CD4-positive, alpha-beta T cell treated with Interleukin-15 for 4 hours (primary cell): ENCODE measurements at places on chromosomes 4 and X.

DNA sequence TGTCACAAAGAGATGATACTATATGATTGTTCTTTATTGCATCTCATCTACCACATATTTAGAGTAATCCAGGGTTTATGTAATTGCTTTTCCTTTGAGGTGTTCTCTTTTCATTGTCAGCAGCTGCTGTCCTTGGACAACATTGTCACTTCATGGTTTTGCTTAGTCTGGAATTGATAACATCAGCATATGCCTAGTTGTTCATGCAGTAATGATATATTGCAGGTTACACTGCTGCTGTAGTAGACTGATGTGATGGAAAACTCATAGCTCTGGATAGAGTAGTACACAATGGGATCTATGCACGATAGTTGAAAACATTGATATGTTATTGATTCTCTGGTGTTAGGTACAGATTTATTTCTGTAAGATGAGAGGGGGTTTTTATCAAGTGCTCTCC, 13.7 kb downstream of the NEIL3 start:
- no peak for DNase-seq

- DNase-seq: no peak
Observed at GRCh38 chr4:8910100-8910821, 38.6 kb upstream of the HMX1 start.

- no peak for DNase-seq
Observed at GRCh38 chrX:26295425-26295824, 79.5 kb downstream of the MAGEB5 start.

- DNase-seq: no peak
Observed at GRCh38 chrX:75155447-75155826, 646 bp downstream of the ABCB7 start.

DNA sequence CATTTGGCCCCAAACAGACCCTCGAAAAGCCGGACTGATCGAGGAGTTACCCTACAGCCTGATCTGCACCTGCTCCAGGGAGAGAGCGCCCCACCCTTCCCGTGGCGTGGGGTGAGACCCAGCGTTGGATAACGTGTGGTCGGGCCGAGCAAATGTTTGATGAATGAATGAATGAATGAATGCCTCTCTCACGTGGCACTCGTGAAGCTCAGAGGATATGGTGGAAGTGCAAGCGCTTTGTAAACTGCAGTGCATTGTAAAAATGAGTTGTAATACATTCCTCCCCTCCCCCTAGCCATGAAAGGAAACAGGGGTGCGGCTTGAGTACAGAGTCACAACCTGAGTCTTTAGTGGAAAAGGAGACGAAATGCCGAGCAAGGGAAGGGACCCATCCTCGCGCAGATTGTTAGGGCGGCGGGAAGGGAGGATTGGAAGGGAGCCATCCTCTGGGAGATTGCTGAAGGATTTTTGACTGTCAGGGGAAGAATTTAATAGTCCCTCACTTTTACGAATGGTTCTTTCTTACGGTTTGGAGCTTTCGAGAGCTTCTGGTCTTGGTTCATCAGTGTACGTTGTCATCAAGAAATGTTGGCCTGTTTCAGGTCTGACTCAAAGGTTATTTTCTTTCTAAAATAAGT, 772 bp upstream of the FBXW7 start:
- DNase-seq: peak; percentile 79

- DNase-seq: no peak
Observed at GRCh38 chr4:93896516-93896915, 68.0 kb downstream of the ATOH1 start.

DNA sequence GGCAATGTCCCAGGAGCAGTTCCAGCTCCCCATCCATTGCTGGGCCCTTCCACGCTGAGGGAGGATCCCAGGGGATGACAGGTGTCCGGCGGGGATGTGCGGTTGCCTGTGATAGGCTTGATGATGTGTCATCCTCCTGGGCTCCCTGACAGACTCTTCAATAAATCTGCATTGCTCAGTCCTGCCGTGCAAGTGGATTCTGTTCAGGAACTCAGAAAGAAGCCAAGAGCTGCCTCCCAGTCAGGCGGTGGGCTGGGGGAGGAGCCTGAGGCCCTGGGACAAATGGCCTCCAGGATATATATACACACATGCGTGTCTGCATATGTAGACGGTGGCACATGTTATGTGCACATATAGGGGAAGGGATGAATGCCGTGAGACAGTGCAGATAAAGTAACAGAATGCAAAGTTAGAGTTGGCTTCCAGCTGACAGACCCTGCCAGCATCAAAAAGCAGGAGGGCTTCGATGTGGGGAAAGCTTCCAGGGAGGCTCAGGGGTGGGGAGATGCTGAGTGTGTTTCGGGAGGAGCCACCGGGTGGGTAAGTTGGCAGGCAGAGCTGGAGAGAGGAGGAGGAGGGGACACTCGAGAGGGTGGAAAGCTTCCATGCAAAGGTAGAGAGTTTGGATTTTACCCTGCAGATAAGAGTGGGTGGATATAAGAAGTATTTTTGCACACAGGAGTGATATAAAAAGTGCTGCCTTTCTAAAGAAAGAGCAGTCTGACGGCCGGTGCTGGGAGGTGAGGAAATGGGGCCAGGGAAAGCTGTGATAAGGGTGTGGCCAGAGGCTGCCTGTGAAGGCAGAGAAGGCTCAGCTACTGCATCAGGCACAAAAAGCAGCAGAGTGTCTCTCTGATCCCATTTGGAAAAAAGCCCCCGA, 28.5 kb upstream of the CRMP1 start:
- no peak for DNase-seq

- DNase-seq: no peak
Observed at GRCh38 chrX:13990126-13990800, 39.4 kb downstream of the GEMIN8 start.

GRCh38 chrX:115191490-115192243, 2.5 kb downstream of the RBMXL3 start:
- DNase-seq: no peak

DNA sequence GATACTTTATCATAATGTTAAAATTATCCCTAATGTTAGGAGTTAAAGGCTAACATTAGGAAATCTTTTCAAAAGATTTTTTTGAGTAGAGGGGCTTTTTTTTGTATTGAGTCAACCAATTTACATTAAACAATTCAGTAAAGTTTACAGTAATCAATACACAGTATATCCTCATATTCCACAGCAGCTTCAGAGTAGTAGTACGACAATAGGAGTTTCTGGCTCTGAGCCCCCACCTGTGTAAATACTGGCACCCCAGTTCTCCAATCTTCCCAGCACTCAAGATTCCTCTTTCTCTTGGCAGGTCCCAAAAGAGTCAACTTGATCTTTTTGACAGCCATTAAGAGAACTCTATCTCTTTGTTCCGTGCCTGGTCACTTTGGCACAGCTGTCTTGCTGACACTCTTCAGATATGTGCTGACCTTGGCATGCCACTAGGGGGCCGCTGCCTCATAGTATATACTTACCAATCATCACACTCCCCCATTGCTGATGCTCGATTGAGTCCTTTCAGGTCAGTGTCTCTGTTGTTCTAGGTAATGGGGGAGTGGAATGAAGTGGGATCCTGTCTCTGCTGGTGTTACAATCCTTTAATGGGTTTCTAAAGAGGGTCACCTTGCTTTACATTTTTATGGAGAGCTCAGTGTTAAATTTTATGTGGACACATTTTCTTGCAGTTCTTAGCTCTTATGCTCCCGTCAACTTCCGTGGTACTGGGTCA, 19.5 kb upstream of the CCNI start:
- DNase-seq: peak; percentile 73

GRCh38 chrX:69748055-69748454, 132.1 kb downstream of the EDA start:
- no peak for DNase-seq

- DNase-seq: no peak
Observed at GRCh38 chr4:39706334-39706733, 8.4 kb downstream of the UBE2K start.

- DNase-seq: no peak
Observed at GRCh38 chr4:47465004-47465403, 1.5 kb upstream of the COMMD8 start.

DNA sequence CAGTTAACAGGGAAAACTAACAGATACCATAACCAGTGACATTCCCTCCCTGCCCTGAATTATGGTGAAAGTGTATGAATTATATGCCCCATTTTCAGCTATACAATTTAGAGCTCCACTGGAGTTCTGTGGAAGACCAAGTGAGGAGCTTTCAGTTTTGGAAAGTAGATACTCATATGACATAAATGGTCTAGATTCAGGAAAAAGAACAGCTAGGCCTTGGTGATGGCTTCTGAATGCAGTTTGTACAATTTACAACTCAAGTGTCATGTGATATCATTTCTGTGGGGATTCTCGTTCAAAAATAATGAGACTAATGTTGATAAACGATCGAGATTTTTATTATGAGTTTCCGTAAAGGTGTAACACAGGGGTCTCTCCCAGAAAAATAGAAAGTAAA, 8.2 kb upstream of the SEC24B start:
- no peak for DNase-seq

DNA sequence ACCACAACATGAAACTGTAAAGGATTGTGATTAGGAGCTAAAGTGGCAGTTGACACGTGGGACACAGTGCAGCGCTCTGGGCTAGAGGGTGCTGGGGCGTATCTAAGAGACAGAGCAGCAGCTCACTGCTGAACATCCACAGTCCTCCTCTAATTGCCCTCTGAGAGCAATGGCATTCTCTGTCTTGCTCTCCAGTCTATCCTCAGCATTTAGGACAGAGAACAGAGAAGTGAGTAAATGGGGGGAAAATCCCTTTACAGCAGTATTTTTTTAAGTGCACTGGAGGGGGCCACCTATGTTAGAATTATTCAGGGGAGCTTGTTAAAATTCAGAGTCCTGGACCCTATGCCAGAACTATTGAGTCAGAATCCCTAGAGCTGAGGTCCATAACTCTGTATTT, 4.2 kb upstream of the TMEM154 start:
- DNase-seq: no peak

DNA sequence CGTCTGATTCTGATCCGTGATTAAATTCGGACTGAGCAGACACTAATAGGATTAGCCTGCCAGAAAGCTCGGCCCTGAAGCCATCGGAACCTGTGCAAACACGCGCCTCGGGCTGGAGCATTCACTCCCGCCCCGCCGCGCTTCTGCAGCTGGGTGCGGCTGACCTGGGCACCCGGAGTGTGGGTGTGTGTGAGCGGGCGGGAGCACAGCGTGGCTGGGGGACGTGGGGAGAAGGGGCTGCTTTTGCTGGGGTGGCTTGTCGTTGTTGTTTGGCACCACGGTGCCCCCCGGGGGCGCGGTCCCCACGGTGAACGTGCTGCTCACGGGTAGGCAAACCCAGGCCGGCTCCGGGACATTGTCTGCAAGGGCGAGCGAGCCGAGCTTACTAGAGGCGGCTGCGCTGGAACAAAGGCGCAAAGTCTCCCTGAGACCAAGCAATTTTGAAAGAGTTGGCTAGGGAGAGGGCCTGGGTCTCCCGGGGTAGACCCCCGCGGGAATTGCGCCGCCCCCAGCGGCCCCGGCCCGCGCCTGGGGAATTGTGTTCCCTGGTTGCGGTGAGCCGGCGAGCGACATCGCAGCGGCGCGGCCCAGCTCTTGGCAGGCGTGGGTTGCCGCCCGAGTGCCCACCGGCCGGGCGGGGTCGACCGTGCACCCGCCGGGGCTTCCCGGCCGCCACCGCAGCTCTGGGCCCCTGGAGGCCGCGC, 1.4 kb downstream of the MAMLD1 start:
- DNase-seq: no peak

DNA sequence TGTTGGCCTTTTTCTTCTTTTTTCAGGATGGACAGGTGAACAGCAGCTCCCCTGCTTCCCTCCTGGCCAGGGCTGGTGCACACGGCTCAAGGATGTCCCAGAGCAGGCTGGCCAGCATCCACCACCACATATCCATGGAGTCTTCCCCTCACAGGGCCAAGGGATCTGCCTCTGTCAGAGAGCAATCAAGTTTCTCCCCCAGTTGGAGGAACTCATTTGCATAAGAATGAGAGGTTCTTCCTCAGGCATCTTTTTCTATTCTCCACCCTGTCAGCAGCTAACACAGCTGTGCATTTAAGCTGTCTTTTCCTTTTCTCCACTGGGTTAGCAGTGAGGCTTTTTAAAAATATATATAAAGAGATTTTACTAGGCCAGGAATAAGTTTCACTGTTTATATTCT, 143.8 kb downstream of the ANAPC10 start:
- no peak for DNase-seq
